ENCODE measurements at places on chromosomes 16 and 17.

DNA sequence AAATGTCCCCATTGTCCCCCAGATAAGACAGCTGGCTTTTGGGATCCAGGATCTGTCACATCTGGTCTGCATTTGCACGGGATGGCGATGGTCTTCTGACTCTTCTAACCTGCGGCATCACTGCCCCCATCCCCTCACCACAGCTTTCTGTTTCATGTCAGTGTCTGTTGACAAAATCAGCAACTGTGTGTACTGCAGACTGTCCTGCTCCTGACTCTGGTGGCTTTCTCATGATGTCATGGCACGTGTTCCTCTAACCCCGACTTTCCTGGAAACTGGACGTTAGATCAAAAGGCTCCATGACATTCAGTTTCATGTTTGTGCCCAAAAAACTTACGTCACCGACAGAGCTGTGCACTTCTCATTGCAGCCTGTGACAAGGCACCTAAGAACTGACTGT lies 30.1 kb upstream of the CPNE2 start:
- no peaks in the 10 kb centered on the region for H3K36me3 ChIP-seq
- no peak for DNase-seq
- H3K4me1 ChIP-seq, result peaks cover 7% of the 10 kb centered on the region
- H3K27me3 ChIP-seq, result no peaks in the 10 kb centered on the region
- H3K4me3 ChIP-seq, result no peak overlapping the region

DNA sequence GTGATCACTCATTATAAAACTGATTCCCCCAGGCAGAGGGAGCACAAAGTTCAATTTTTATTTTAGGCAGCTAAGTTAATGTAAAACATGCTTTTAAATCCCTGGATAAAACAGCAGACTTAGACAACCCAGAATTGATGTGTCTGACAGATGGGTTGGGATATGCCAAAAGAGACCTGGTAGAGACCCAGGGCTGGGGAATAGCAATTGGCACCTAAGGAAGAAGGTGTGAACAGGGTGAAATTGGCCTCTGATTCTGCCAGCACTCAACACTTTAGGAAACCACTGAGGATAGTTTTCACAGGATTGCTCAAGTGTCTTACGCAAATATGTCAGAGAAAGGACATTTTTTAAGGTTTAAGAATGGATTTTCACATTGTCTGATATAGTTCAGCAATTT lies 938.2 kb upstream of the CDH8 start:
- H3K27ac ChIP-seq, result no peak overlapping the region
- H3K27me3 ChIP-seq, result no peaks in the 10 kb centered on the region
- H3K4me1 ChIP-seq, result no peaks in the 10 kb centered on the region
- no peak overlapping the region for H3K4me3 ChIP-seq

- H3K4me3 ChIP-seq, result no peak overlapping the region
- H3K36me3 ChIP-seq, result no peaks in the 10 kb centered on the region
- no peak overlapping the region for H3K27ac ChIP-seq
- H3K27me3 ChIP-seq, result no peaks in the 10 kb centered on the region
Observed at GRCh38 chr17:80727409-80727755, 182.7 kb downstream of the RPTOR start.

- H3K4me1 ChIP-seq, result peaks cover 16% of the 10 kb centered on the region
- no peaks in the 10 kb centered on the region for H3K36me3 ChIP-seq
- H3K4me3 ChIP-seq, result no peak overlapping the region
Observed at GRCh38 chr17:19017401-19017800, 12.8 kb upstream of the FAM83G start.

DNA sequence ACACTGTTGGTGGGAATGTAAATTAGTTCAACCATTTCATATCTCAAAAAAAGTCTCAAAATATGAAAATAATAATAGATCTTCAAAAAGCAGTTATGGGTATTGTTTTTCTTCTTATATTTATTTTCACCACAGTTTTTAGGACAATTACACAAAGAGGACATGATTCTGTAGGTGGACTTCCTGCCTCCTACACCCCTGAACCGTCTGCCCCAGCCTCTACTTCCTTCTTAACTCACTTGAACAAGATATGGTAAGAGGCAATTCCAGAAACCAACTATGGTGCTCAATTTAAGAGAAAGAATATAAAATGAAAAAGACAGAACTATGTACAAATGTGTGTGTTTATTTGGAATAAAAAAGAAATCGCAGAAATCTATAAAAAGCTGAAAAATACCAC lies 74.1 kb upstream of the MON1B start:
- no peak overlapping the region for H3K27ac ChIP-seq
- no peak overlapping the region for H3K4me3 ChIP-seq
- no peaks in the 10 kb centered on the region for H3K36me3 ChIP-seq

Data from HCT116 (cell line).